ENCODE measurements at places on chromosomes 4 and X.

- no peak for DNase-seq
Observed at GRCh38 chr4:80803337-80803736, 227.2 kb upstream of the BMP3 start.

GRCh38 chr4:130233377-130234047 is 1137.6 kb downstream of the C4orf33 start:
- DNase-seq = peak; percentile 5

- DNase-seq = no peak
Observed at GRCh38 chrX:45845142-45845541, 644.5 kb upstream of the DIPK2B start.

DNA sequence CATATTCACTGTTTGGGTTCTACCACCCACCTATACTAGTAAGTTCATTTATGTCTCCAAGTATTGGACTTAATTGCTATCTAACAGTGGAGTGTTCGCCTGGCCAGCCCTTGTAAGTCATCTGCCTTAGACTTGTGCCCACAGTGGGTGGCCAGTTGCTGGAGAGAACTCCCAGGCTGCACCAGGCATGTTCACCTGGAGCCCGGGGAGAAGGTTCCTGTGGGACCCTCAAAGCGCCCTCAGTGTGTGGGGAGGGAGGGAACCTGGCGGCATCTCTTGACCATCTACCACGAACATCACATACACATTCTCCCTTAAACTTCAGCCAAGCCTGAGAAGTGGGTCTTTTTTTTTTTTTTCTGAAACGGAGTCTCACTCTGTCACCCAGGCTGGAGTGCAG is 138.1 kb downstream of the CPZ start:
- no peak for DNase-seq

DNA sequence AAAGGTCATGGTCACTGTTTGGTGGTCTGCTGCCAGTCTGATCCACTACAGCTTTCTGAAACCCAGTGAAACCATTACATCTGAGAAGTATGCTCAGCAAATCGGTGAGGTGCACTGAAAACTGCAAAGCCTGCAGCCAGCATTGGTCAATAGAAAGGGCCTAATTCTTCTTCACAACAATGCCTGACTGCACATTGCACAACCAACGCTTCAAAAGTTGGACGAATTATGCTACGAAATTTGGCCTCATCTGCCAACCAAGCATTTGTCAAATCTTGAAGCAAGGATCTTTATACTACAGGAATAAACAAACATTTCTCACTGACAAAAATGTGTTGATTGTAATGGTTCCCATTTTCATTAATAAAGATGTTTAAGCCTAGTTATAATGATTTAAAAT is 90.4 kb downstream of the EIF4E start:
- DNase-seq = no peak

DNA sequence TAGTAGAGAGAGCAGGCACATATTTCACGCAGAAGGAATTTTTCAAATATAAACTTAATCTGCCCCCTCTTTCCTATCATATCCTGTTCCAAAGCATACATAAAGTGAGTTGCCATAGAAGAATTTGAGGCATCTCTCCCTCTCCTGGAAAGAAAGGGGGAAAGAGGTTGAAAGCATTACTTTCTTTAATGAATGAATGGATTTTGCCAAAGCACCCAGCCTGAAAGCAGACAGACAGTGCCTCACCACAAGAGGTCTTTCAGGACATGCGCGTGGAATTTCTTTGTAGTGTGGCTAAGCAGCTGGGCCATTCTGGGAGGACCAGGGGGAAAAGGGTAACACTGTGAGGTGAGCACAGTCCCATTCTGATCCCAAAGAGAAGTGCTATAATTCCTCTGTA is 651.4 kb downstream of the IQCM start:
- no peak for DNase-seq

DNA sequence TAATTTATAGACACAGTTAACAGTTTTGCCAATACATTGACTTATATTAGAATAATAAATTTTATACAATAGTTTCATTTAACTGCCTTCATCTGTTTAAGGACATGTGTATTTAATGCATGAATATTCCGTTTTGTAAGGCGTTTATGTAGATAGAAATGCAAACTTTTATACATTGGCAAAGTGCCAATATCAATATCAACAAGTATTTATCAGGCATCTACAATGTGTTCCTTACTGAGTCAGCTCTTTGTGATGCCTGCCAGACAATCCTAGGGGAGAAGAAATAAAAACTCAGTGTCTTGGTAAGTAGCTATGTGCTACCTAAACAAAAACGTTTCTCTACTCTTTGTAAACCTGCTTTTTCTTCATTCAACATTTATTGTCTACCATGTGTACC is 1142.2 kb downstream of the C4orf33 start:
- DNase-seq = no peak

All from GM13977 (cell line).